ENCODE measurements at places on chromosomes 6 and 20.

GRCh38 chr6:8814440-8815000 lies 379.2 kb upstream of the SLC35B3 start:
- DNase-seq: no peak

DNA sequence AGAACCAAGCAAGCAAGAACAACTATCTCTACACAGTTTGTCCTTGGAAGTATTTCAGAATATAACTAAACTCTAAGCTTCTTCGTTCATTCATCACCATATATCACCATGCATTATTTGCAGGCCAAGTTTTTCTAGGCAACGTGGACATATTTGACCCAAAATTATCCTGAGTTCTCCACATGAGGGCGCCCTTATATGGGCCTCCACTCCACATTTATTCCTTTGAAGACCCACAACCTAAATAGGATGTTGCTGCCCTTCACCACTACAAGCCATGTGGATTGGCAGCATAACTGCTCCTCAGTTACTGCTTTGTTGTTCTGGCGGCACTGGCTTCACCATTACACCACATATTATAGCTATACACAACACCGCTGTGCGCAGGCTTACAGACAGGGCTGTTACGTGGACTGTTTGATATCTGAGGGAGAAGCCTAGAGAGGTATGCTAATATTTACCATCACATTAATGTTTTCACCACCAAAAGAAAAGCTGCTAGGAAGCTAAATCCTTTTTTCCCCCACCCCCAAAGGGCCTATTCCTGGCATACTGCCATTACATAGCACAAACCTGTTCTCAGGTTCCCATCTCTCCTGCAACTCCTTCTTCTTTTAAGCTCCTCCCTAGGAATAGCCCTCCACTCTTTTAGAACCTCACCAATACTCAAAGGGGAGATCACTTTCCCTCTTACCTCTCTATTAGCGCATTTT lies 411.7 kb downstream of the C6orf118 start:
- DNase-seq: no peak

GRCh38 chr20:62624719-62625453 lies 17.4 kb upstream of the SLCO4A1 start:
- DNase-seq: no peak

- DNase-seq: no peak
Measured at GRCh38 chr6:4133941-4134838, 1.2 kb downstream of the ECI2 start.

DNA sequence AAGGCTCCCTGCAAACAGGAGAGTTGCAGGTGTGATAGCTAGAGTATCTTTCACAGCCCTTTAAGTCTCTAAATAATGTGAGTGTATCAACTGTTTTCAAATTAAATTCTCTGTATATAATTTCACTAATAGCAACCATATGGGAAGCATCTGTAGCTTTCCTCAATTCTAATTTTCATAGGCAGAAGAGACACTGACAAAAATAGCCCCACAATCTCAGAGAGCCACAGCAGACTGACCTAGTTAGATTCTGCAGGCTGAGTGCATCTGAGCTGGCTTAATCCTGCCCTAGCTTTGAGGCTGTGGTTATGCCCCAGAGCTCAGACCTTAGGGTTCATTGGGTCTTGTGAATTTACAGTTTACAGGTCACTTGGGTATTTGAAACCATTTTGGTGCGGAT lies 63.9 kb downstream of the MAP7 start:
- DNase-seq: no peak

DNA sequence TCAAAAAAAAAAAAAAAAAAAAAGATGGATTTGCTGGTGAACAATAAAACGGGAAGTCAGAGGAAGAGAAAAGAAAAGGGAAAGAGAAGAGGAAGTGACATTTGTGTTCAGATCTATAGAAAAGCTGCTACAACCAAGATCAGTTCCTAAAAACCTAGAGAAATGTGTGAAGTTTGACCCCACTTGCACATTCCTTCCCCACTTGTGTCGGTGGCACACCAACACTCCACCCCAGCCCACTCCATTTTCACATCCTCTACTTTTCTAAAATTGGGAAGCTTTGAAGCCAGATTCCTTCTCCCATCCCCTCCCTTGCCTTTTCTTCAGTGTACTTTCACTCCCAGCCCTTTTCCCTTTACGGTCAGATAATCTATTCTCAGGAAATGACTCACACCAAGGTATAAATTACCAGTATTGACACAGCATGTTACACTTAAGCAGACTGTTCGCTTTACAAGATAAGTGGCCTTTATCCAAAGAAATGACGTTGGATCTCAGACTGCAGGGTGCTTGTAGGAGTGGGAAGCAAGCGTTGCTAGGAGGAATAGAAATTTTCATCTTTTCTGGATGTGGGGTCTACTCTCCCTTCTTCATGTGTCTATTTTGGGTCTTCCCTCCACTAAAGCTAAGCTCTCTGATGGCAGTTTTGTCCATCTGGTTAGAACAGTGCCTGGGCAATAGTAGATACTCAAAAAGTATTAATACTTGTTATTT lies 92.5 kb upstream of the ADGRF1 start:
- DNase-seq: peak; percentile 74

DNA sequence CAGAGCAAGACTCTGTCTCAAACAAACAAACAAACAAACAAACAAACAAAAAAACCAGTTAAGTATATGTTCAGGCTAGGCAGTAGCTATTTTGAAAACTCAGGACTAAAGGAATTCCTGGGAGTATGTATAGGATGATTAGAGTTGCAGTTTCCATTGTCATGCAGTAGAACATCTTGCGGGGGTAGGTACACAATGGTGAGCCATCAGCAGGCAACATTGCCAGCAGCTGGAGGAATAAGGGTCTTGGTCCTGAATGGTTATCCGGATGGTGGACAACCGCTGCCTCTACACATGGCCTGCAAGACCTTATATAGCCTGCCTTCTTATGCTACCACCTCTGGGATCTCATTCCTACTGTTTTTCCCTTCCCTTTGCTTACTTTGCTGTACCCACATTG lies 297.5 kb downstream of the SOX4 start:
- no peak for DNase-seq

DNA sequence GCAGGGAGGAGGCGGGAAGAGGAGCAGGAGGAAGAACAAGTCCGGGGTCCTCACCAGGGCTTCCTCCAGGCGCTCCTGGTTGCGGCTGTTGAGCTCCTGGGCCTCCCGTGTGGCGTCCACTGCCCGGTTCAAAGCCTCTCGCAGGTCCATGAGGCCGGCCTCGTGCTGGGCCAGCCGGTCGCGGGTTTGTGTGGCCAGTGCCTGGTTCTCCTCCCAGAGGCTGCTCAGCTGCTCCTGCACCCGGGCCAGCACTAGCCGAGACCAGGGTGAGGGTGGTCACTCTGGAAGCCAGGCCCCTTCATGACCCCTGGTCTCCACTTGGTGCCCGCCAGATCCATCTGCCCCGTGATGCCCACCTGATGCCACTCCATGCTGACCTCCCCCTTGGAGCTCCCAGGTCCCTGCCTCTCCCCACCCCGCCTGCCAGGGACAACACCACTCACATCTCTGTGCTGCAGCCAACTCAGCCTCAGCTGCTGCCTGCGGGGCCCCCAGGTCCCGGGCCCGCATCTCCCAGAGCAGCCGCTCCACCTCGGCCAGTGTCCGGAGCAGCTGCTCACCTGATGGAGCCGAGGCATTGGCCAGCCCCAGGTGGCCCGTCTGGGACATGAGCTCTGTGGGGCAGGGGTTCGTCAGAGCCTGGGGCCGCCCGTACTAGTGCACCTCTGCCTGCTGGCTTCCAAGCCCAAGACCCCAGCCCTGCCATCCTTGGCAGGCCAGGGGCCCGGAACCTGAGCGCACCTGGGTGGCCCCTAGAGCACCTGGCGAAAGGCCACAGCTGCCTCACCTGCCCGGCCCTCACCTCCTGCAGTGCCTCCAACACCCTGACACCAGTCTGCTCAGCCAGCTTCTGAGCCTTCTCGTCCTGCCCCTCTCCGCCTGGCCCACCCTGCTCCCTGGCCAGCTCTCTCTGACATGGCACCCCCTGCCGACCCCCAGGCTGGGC lies 15.9 kb downstream of the ADRM1 start:
- DNase-seq: no peak

- DNase-seq: no peak
Measured at GRCh38 chr20:2760297-2760951, 40.0 kb downstream of the CPXM1 start.

- DNase-seq: no peak
Measured at GRCh38 chr20:56422824-56423189, 10.7 kb downstream of the CASS4 start.

Data from AG10803 (cell line).